ENCODE measurements at places on chromosomes 2 and 18.

DNA sequence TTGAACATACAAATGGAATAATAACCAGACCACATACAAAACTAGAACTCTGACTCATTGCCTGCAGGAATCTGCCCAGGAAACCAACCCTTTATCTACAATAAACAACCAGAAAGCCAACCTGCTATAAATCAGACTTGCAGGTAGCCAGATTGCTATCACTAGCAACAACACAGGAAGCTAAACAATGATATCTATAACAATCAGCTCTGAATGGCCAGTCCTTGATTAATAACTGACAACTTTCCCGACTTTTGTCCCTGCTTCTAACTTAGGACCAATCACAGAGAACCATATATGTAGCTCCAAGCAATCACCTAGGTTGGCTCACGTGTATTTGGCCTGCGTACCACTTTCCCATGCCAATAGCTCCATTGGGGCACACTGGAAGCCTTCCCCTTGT, 470.8 kb downstream of the RIT2 start:
- DNase-seq = peak; percentile 78

DNA sequence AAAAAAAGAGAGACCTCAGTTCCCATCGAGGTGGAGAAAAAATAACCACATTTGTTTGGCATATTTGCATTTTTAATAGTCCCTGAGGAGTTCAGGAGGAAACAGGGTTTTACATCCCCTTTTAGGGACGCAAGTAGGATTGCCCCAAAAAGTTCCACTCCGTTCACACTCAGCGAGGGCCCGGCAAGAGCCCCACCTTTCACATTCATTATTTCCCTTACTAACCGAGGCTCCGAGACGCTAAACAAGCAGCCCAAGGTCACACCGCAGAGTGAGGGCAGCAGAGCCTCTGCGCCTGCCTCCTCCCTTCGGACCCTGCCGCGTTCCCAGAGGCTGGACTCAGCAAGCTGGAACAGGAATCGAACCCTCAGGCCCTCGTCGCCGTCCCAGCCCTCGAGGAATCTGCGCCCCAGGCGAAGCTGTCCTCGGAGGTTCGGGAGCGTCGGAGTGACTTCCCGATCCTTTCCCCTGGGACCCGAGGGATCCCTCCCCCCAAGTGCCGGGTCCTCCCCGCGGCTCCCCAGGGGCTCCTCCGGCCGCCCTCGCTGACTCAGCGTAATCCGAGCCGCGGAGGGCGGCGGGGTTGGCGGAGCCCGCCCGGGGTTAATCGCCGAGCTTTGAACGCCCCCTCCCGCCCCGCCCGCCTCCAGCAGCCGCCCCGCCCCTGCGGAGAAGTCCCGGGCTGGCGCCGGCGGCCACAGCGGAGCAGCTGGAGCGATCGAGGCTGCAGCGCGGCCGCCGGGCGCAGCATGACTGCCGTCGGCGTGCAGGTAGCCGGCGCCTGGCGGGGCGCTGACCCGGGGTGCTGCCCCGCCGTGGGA, at the start of gene TMEM37:
Gene TMEM37, plus strand, starts transcription at position 700 of the 821 bp plus-strand sequence. Its CDS starts 50 bp downstream, at position 750.
- DNase-seq = peak; percentile 65

DNA sequence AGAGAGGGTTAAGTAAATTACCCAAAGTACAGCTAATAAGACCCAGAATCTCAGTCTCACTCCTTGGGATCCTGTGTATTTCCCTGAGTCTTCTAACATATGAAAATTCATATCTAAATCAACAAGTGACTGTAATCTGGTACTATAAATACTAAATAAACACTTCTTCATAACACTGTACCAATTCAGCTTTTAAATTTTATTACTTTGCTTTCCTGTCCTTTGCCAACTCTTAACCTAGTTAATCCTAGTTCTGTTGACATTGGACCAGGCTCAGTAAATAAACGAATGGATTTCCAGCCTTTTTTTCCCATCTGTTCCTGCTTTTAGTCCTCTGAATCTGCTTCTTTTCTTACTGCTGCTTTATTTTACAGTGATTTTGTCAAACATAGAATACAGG, 13.8 kb downstream of the MRPL35 start:
- no peak for DNase-seq

- DNase-seq = no peak
These were observed 366.6 kb downstream of the FSIP2 start for GRCh38 chr2:186105016-186105724.

- peak; percentile 51 for DNase-seq
These were observed 10.8 kb downstream of the RFX8 start for GRCh38 chr2:101463911-101464641.

DNA sequence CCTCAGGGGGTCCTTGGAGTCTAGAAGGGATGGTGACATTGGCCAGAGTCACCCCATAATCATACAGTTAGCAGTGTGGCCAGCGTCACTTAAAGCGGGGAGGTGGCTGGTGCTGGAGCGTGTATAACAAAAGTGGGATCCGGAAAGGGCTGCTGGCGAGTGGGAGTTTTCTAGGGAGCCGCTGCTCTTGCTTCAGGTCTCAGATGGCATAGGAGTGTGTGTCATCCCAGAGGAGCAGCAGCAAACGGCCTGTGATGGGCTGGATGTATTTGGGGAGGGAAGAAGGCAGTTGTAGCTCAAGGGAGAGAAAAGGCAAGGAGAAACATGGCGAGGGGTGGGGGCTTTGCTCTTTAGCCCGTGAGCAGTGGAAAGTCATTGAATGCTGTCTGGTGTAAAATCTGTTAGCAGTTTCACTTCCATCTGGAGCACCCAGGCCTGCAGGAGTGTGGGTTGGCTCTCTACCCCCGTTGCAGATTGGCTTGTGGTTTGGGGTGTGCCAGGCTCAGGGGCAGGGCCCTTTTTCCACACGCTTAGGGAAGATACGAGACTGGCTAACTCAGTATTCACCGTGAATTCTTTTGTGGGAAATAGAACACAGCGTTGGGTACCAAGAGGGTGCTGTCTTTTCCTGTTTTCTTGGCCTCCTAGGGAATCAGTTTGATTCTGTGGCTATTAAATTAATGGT, 120.5 kb downstream of the AGAP1 start:
- no peak for DNase-seq

DNA sequence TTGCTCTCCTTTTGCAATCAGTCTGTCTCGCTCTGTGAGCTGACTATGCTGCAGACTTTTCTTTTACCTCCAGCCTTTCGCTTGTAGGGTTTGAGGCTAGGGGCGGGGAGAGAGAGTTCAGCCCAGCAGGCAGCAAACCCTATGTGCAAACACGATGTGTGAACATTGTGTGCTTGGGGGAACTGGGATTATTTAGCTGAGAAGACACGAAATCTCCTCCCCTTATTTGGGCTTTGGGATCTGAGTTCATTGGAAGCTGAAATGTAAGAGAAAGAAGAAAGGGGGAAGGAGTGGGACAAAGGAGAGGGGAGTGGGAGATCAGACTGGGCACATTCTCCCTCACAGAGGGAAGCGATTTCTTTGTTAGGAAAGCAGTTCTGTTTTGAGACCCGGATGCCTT, 189.6 kb upstream of the TNP1 start:
- no peak for DNase-seq

- peak; percentile 41 for DNase-seq
These were observed 42.4 kb downstream of the LRRFIP1 start for GRCh38 chr2:237669628-237670392.

- DNase-seq = no peak
These were observed 1.1 kb upstream of the SNED1 start for GRCh38 chr2:240997141-240997855.

GRCh38 chr2:146615778-146616177, 1229.1 kb upstream of the ACVR2A start:
- DNase-seq = no peak

- DNase-seq = no peak
These were observed 105.7 kb downstream of the MGAT5 start for GRCh38 chr2:134359367-134360081.

GRCh38 chr18:13868501-13869271, 44.7 kb downstream of the MC5R start:
- DNase-seq = no peak

- DNase-seq = peak; percentile 17
These were observed 25.6 kb upstream of the ZC3H15 start for GRCh38 chr2:186460465-186460864.
